ENCODE measurements at places on chromosomes 1 and 21.
A peak's percentile ranks its signal among the peaks of the same experiment; 100 is the strongest.

- no peak for DNase-seq
Measured at GRCh38 chr21:14962217-14962616, 102.6 kb downstream of the NRIP1 start.

DNA sequence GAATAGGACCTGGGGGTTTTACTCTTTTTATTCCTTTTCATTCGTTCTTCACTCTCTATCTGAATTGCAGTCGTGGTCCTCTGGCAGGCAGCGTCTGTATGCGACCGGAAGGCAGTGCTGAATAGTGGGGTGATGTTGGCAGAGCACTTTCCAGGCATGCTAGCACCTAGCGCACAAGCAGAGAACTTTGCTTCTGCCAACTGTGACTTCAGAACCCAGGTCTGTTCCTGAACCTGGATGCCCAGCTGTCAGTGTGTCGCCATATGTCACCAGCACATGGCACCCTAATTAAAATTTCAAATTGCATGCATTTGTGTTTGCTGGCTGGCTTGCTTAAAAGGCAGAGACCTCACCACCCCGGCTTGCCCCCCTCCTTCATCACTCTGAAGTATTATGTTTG, 116.2 kb downstream of the NFIA start:
- DNase-seq: no peak

DNA sequence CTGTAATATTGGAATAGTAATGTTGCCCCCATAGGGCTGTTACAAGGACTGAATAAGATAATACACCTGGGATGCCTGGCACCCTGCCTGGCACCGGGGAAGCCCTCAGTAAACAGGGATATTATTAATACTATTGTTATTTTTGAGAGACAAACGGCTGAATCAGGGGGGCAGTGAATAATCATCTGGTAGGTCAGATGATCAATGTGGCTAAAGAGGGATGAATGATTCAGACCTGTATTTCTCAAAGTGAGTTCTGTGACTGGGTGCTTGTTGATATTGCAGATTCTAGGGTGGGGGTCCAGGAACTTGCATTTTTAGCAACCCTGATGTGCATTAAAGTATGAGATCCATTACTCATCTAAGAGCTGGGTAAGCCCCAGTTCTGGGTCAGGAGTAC, 46.2 kb upstream of the BCL10 start:
- no peak for DNase-seq

- no peak for DNase-seq
Measured at GRCh38 chr21:33096426-33096825, 26.5 kb downstream of the OLIG1 start.

DNA sequence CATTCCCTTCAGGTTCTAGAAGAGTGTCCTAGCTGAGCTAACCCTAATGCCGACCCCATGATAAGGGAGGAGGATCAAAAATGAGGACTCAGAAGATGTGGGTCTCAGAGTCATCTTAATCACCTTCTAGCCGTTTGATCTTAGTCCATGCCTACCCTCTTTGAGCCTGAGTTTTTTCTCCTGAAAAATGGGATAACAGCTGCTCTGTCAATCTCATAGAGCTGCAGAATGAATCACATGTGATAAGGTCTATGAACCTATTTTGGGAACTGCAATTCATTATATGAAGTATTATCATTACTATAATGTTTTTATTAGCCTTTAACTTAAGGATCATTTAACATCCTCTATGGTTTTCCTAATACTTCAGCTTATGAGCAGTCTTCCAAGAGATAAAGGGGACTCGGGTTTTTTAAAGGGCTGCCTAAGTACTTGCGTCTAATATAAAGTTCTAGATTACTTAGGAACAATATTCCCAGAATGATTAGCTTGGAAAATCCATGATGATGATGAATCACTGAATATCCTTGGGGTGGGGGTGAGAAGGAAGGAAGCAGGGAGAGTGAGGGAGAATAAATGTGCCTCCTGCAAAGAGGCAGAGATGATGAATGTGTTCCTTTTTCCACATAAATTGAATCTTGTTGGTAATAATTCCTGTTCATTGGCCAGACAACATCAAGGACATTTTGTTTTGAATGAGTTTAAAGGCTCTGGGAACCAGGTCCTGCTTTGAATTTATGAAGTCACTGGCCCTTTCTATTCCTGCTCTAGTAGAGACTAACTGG, 66.8 kb downstream of the COLGALT2 start:
- no peak for DNase-seq

- no peak for DNase-seq
Measured at GRCh38 chr1:91201176-91201575, 179.3 kb upstream of the ZNF644 start.

DNA sequence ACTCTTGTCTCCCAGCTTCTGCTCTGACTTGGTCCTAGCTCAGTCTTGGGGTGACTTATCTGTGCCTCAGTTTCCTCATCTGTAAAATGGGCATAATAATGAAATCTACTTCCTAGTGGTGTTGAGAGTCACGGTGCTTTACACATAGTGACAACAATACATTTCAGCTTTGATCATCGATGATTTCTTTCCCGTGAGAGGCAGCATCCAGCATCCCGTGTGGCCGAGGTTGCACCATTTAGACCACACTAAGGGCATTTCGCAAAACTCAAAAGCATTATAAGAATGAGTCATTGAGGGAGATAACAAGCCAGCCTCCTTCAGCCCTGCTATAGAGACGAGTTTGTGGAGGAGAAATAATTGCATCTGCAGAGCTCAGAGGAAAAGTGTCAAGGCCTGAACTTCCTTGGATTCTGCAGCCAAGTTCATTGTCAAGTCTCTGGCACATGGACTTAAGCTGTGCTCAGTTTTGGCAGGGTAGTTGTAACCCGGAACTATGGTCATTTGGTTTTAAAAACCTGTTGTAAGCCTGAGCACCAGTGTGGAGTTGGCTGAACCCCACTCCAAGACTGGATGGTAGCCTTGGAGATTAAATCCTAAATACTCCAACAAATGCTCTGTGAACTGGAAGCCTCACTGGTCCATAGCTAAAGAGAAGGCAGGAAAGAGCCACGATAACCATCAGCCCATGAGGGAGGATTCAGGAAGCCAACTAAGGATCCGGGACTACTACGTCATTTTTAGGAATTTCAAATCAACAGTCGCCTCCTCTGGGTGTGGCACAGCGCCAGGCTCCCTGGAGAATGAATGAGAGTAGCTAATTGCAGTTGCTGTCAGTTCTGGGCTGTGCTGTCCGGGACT, 64.2 kb downstream of the TCP10L start:
- DNase-seq: no peak

DNA sequence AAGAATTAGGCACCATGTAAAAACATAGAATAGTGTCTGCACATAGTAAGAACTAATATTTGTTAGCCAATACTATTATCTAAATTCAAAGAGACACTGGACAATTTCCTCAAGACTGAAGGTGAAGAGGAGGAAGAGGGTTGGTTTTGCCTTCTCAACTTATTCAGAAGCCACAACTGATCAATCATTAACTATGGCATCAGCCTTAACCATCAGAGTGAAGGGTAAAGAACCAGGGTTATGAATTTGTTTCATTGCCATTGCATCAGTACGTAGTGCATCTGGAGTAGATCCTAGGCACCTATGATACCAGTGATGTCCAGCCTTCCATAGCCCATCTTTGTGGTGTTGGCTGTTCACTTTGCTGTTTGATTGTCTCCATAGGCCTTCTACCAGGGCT, 421.7 kb upstream of the DEPDC1 start:
- DNase-seq: no peak

DNA sequence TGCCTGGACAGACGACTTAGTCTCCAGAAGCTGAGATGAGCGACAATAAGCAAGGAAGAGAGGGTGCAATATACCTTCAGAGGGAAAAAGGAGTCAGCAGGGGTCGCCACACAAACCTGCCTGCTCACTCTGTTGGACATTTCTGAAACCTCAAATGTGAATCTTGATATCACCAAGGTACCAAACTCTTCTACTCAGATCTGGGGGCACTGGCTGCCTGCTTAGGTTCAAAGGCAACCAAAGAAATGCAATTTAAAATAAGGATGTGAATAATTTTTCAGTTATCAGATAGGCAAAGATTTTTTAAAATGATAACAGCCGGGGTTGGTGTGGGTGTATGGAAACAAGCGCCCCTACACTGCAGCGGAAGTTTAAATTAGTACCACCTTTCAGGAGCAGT, 164.2 kb downstream of the HIVEP3 start:
- no peak for DNase-seq

GRCh38 chr1:114979278-114979891, 50.2 kb upstream of the TSHB start:
- DNase-seq: peak; percentile 12

GRCh38 chr1:20194757-20195461, 8.6 kb upstream of the PLA2G2C start:
- no peak for DNase-seq

- DNase-seq: no peak
Measured at GRCh38 chr1:167650269-167651160, 20.5 kb downstream of the RCSD1 start.

GRCh38 chr1:45359882-45360513, 19.8 kb upstream of the MUTYH start:
- DNase-seq: no peak

DNA sequence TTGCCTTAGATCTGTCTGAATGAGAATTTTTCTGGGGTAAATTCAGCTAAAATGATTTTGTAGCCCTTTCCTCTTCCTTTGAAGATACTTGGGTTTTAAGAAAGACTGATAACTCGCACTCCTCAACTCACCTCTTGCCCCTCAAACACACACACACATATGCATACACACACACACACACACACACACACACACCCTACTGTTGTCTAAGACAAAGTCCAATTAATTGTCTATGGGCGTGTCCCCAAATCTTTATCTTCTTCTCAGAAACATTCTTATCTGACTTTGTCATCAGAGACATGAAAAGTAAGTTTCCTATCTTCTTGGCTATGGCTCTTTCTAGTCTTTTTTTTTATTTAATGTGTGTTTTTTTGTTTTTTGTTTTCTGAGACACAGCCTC, 36.1 kb upstream of the SMYD2 start:
- DNase-seq: no peak

GRCh38 chr1:223737342-223737741, 25.0 kb downstream of the CAPN2 start:
- no peak for DNase-seq

DNA sequence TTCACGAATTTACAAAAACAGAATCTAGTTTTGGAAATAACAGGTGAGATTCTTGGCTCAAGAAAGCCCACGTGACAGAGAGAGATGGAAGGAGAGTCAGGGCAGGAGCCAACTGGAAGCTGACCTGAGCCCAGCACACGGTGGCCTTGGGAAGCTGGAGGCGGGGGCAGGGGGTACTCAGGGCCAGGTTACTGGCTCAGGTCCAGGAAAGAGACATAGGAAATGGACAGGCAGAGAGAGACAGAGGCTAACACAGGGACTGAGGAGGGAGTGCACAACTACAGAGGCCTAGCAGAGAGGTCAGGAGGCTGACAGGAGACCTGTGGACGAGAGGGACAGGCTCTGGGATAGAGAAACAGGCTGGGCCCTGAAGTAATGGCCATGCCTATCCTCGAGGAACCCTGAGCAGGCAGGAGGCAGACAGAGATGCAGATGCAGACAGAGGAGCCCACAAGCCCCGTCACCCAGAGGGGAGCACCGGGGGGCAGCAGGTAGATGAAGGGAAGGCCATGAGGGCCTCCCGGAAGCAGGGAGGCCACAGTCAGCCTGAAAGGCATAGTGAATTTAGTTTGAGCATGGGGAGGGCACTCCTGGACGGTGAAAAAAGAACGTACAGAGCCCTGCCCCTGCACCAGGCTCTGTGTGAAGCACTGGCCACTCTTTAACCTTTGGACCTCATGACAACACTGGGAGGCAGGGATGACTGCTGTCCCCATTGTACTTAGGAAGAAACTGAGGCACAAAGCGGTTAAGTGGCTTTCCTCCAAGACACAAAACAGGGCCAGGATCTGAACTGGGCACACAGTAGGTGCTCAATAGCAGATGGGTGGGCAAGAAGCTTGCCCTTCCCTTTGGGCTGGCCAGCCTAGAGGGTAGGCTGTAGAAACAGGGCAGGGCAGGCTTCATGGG, 230.1 kb downstream of the TRABD2B start:
- no peak for DNase-seq

DNA sequence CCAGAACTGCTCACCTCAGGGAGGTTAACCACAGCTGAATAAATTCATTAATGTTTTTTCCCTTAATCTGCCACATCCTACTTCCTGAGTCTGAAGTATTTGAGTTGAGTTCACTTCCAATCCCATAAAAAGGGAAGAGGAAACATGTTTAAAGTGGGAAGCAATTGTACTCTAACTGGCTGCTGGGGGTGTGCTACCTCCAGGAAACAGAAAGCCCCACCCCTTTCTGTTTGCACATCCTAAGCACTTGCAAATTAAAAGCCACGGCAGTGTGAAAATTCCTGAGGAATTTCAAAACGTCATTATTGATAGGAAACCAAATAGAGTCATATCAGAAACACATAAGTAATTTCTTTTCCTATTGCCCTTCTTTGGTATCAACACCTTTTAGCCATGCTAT, 307.0 kb upstream of the NR5A2 start:
- DNase-seq: no peak

GRCh38 chr1:200400556-200400955, 9.3 kb downstream of the ZNF281 start:
- no peak for DNase-seq

DNA sequence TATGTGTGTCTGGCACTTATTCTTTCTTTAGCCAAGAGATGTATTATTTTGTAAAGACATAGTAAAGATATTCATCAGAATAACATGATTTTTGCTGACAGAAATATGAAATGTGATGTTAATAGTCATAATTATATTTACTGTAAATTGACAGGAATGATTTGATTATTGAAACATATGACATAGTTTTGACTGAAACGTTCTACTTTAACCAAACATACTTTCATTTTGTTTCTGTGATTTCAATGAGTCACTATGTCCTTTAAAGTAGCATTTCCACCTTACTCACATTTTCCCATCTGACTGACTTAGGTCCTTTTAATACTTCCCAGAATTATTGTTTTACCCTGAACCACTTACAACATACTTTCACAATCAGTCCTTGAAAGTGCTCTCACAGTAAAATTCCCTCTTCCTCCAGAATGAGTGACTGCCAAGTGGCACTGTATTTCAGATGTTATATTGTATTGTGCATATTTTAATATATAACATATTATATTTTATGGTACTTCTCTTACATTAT, 437.9 kb downstream of the NCAM2 start:
- no peak for DNase-seq

DNA sequence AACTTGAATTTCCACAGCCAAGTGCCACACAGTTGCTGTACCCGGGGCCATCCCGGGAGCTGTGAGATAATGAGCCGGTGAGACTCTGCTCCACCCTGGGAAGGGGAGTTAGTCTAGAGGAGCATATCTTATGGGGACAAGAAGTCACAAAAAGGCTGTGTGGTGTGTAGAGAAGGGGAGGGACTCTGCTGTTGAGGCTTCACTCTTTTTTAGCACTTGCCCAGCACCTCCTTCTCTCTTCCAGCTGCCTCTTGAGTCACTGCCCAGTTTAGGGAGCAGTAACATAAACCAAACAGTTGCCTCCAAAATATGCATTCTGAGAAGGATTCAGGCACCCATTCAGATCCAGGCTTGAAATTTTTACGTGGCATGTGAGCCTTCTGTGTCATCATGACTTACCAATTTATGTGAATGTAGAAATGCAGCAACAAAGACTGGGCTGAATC, 744 bp upstream of the WDR26 start:
- no peak for DNase-seq

Data from GM06990 (cell line).